ENCODE measurements at places on chromosomes 12 and 14.

DNA sequence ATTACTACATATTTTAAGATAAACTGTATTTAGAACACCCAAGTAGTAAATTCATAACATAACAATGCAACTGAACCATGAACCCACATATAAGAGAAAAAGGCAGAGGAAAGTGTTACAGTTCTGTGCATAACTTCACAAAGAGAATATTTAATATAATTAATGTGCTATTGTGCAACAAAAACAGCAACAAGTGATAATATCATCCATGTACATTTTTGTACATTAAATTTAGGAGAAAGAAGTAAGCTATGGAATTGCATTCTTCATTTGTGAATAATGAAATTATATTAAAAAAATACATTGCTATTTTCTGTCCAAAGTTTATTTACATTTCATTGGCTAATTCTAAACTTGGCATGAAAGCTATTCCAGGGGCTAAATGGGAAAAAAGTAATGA lies 72.6 kb downstream of the PLEKHG7 start:
- no peak for DNase-seq

DNA sequence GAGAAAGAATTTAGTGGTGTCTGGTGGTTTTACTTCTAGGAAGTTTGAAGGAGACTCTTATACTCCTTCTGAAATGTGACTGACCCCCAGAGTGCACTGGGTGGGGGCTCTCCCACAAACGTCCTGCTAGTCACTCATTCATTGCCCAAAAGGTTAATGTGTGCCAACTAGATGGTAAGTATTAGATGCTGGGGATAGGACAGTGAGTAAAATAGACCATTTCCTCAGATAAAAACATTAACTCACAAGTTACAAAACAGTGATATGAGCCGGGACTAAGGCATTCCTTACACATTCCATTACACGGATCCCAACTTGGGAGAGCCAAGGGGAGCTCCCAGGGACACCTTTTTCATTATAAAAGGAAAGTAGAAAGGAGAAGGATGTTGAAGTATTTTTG lies 185.1 kb downstream of the ATXN7L3B start:
- DNase-seq = no peak

- no peak for DNase-seq
These were observed 162.7 kb downstream of the BTG1 start for GRCh38 chr12:91982946-91983345.

DNA sequence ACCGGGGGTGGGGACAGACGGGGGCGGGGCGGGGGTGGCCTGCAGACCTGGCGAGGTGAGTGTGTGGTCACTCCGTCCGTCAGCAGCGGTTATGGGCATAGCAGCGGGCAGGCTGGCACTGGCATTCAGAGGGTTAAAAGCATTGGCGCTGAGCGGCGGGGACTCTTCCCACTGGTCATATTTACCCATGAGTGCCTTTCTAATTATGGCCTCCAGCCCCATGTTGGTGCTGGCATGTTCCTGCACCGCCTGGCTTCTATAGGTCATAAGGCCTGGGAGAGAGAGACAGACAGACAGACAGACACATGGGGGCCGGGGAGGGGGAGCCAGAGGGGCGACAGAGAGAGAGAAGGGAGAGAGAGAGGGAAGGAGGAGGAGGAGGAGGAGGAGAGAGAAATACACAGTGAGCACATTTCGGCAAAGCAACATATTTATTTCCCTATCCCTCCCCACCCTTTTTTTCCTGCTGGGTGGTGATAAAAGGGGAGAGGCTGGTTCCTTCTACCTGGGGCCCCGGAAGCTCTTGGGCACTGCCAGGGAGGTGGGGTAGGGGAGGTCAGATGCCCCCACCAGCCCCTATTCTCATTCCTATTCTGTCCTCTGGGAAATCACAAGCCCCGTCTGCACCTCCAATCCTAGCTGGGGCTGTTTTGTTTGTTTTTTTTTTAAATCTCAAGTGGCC lies 32.6 kb downstream of the RFLNA start:
- no peak for DNase-seq

GRCh38 chr14:105891631-105892452 lies 365.5 kb downstream of the TMEM121 start:
- peak; percentile 10 for DNase-seq

- DNase-seq = no peak
These were observed 62.7 kb downstream of the GALNT4 start for GRCh38 chr12:89461649-89462612.

DNA sequence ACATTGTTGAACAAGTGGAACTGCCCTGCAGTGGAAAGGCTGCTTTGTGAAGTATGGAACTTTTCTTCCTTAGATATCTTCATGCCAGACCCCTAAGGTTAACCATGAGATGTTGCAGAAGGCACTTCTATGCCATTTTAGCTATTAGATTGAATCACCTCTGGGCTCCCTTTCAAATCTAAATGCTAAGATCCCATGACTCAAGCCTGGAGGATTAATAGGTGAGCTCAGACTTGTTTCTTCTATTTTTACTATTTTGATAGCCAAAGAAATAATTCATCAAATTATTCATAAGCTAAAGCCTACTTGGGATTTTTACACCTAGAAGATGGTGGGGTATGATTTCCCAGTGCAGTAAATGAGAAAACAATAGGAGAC lies 64.3 kb downstream of the DAD1 start:
- DNase-seq = no peak

GRCh38 chr14:104550340-104550860 lies 29.2 kb upstream of the C14orf180 start:
- DNase-seq = no peak

DNA sequence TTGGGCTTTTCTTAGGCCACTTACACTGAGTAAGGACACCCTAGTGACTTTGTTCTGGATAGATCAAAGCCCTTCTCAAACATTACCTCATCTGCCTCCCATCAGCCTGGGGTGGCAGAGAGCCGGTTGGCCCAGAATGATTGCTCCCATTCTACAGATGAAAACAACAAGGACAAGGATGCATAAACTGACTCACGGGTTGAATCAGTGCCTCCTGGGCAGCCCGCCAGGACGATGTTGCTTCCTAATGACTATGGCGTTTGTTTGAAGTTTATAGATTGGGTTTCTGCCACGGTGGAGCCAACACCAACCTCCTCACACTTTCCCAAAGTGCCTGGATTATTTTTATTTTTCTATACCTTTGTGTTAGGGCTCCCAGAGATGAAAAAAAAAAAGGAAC lies 3.6 kb upstream of the VRK1 start:
- DNase-seq = no peak

DNA sequence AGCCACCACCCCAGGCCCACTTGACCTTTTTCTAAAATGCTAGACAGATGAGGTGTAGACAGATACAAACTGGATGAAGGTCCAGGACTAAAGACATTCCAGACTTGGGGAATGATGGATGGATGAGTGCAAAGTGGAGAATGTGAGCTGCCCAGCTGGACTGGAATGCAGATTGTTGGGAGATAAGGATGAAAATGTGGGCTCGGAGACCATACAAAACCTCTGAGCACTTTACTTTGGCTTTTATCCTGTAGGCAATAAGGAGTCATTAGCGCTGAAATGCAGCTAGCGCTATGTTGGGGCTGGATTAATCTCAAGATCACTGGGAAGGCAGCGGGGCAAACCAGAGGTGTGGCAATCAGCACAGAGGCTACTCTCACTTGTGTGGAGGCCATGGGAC lies 64.7 kb upstream of the GNPNAT1 start:
- DNase-seq = no peak

DNA sequence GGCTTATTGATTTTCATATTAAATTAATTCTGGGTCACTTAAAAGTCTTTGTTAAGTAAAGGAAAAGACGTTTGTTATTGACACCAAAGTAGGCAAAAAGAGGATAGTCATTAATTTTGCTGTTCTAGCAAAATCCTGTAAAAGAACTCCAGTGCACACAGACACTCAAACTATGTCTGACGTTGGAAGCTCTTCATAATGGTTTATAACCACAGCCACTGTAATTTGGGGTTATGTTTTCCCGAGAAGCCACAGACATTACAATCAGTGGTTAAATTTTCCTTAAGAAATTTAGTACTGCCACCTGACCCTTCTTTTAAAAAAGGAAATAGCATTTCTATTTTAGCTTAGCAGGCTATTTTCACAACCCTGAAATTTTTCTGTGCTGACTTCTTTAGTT lies 267.5 kb downstream of the CCDC91 start:
- DNase-seq = no peak

DNA sequence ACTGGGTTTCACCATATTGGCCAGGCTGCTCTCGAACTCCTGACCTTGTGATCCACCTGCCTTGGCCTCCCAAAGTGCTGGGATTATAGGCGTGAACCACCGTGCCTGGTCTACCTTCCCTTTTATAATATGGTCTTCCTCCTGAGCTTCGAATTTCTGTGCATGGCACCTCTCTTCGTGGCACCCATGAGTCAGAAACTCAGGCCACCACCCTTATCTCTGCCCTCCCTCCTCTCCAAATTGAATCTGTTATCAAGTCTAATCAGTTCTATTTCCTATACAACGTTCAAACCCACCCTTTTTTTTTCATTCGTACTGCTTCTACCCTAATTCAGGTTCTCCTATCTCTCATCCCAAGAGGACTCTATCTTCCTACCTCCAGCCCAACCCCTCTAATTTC lies 5.0 kb upstream of the TINF2 start:
- no peak for DNase-seq

GRCh38 chr12:73352826-73353225 lies 1080.7 kb downstream of the TRHDE start:
- no peak for DNase-seq

- no peak for DNase-seq
These were observed 183.7 kb upstream of the DIO2 start for GRCh38 chr14:80395031-80395430.

DNA sequence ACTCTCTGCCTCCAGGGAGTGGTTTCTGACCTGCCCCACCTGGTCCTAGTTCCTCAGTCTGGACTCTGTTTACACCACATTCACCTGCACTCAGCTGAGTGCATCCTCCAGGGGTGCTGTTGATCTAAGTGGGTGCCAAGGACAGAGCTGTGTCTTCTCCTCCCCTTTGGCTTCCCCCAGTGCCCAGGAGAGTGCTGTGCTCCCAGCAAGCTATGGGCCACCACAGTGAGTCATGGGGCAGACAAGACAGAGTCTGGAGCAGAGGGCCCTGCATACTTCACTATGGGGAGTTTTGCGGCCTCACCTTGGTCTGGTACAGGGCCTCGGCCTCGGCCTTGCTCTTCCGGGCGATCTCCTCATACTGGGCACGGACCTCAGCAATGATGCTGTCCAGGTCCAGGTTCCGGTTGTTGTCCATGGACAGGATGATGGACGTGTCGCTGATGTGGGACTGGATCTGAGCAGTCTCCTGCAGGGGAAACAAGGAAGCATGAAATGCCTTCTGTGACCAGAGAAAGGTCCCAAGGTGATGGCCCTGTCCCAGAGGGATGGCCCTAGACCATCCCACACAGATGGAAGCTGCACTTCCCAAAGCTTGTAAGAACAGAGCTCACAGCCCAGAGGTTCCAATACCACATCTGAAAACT lies 4.9 kb downstream of the KRT73 start:
- DNase-seq = no peak

DNA sequence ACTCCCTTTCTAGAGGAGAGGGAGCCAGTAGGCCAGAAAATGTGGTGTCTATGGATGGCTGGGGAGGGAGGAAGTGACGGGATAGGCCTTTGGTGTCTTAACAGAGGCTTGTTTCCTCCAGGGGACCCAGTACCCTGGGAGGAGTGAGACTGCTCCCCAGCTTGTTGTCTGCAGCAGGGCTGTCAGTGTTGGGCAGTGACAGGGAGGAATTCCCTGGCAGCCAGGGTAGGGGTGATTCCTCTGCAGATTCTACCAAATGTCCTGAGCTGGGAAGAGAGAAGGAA lies 64.0 kb downstream of the GALNT16 start:
- DNase-seq = no peak

DNA sequence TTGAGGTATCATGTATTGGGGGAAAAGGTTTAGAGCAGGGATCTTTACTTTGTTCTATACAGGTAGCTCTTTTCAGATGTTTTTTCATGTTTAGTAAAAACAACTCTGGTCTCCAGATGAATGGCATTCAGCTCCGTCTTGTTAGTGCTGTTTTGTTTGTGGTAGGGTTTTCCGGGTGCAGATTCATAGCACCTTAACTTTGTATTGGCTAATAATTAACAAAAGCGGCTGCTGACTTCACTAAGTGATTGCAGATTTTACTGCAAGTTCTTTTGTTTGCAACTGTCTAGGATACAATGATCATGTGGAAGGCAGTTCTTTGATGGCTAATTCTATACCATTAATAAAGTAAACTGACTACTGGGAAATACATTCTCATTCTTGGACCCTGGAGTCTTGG lies 32.2 kb upstream of the BHLHE41 start:
- DNase-seq = no peak

- no peak for DNase-seq
These were observed 31.9 kb downstream of the CACNA2D4 start for GRCh38 chr12:1886396-1887008.

DNA sequence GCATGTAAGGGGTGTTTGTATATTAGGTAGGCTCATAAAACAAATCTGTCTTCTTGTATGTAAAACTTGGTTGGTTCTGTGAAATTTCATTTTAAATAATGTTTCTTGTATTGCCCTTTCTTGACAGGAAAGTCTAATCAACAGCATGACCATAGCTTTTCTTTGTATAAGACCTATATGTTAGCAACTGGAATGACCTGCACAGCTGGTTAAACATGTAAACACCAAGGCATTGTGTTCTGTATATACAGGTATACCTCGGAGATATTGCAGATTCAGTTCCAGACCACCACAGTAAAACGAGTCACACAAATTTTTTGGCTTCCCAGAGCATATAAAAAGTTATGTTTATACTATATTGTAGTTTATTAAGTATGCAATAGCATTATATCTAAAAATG lies 183.6 kb downstream of the ERC1 start:
- DNase-seq = no peak

DNA sequence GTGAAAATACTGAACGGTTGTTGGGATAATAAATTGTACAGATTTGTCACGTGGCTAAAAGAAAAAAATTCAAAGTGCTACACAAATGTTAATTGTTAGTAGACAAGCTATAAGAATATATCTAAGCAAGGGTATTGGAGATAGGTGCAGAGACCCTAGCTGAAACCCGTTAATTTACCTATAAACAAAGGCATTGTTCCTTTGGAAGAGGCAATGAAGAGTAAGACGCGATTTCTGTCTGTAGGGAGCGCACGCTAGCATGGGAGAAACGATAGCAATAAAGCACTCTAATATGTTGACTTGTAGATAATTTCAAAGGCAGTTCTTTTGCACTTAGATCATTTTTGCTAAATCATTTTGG lies 565 bp downstream of the CCDC77 start:
- DNase-seq = no peak

DNA sequence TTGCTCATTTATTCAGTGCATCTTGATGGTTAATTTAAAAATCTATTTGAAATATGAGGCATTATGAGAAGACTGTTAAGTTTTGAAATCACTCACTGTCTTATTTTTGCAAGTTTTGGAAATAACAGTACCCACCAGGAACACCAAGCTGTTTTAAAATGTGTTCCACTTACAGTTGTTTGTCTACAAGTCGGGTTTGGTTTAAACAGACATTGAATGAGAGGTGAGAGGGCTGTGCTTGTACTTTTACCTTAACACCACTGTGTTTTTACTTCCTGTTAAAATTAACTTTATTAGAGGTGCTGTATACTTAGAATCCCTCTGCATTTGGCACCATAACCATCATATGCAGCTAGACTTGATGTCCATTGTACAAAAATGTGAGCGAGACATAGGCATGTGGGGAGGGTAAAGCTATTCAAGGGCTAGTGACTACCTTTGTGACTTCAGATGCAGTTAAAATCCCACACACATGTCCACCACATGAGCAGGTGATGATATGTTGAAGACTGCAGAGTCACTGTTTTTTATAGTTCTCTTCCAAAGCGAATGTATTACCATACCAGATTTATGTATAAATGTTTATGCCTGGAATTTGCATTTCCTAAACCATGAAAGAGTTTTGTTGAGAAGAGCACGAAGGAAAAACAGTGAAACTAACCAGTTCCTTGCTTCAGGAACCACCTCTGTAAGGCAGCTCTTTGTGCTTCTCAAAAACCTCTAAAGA lies 12.9 kb downstream of the ELK3 start:
- no peak for DNase-seq

Measured in posterior cingulate gyrus (tissue), 11 donors.